NCI-H1092 treated with DMSO at 0.1 percent for 48 hours (cell line): ENCODE measurements at places on chromosomes 3 and 15.

GRCh38 chr3:187005827-187006481, 75.6 kb downstream of the ST6GAL1 start:
- DNase-seq = no peak

DNA sequence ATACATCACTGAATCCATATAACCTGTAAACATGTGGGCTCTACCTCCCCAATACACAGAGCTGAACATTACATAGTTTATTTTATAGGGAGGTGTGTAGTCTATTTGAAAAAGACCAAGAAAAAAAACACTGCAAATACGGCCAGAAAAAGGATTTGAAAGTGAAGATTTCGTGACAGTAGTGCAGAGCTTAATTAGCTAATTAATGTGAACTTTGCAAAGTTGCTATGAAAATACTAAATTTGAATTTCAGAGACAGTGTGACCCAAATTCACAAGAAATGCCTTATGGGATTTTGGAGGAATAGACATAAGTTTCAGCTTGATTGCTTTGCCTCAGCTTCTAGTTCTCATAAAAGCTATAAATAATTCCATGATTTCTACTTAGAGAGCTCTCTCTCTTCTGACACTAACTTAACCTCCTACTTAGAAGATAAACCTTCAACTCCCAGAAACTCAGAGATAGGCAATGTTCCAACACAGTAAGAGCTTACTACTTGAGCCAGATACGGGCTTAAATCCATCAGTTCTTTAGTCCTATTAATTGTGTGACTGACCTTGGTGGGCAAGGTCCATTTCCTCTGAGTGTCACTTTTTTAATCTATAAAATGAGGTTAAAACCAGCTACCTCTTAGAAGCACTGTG, 87.3 kb upstream of the THBS1 start:
- no peak for DNase-seq

GRCh38 chr3:51610708-51611107, 60.3 kb upstream of the TEX264 start:
- DNase-seq = no peak

GRCh38 chr15:69314131-69314530, 15.4 kb downstream of the PAQR5 start:
- DNase-seq = no peak

DNA sequence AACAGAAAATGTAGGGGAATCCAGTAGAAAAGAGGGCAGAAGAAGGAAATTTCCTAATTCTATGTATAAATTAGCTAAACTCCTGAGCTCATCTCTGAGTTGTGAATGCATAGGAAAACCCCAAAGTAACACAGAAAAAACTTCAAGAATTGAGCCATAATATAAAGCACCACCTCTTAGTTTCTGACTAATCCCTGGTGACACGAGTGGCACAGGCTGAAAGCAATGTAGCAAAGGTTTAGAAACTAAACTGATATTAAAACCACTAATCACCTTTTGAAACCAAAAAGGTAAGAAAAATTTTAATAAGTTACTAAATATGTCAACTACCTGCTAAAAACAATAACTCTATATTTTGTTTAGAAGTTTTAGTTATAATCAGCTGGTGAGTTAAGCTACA, 255.6 kb upstream of the NECTIN3 start:
- DNase-seq = no peak

DNA sequence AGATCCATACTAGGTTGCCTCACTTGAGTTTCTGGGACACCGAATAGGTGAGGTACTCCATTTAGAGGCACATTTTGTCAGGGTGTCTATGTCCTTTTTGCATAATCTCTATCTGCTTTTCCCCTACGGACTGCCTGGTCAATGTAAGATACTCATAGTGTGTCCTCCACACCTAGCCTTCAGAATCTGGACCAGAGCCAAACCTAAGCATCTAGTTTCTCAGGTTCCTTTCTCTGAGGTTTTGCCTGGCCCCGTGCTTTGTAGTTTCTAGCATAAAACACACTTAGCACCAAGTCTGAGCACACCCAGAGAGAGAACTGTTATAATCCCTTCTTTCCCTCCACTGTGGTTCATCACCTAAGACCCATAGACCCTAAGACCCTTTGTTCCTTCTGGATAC, 105.9 kb upstream of the MLF1 start:
- DNase-seq = no peak

DNA sequence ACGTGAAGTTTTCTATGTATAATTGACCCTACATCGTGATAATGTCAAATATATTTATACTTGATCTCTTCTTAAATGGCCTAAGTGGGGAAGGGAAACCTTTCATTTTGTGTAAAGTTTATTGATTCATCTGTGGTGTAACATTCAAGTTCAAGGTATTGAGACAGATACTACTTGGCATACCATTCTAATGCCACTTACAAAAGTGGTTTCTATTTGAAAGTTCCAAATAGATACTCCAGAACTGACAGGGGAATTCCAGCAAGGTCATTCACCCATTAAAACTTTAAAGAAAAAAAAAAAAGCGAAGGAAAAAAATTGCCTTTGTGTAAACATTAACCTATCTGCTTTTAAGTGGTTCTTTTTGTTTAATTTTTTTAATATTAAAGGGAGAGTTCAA, 45.3 kb upstream of the MAP3K13 start:
- no peak for DNase-seq

- DNase-seq = no peak
Measured at GRCh38 chr3:133831966-133832801, 26.6 kb downstream of the SRPRB start.

DNA sequence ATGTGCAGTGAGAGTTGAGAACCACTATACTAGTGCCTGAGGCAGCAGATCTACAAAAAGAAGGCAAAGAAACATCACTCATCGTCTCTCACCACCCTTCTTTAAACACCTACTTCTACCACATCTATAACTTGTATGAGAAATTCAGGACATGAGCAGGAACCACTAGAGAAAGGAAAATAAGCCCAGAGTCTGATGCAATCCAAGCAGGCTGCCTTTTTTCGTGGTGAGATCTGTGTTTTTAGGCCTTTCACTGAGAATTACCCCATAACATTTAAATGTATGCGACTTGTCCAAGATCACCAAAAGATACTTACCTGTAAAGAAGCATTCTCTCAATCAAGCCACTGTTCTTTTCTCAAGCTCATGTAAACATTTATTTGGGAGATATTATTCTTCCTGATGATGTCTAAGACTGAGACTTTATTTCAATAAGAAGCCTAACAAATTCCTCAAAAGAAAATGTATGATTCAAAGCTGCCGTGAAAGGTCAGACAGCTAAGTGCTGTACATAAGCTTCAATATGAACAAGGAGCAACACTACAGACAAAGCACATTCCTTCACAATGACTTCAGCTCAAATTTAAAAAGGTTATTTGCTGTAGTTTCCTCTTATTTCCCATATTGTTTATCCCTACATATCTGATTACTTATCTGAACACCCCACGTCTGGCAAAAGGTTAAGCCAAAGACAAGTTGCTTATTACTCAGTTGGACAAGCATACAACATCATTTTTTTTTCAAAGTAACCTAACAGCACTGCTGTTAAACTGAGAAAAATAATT, 16.5 kb downstream of the SPICE1 start:
- DNase-seq = no peak

DNA sequence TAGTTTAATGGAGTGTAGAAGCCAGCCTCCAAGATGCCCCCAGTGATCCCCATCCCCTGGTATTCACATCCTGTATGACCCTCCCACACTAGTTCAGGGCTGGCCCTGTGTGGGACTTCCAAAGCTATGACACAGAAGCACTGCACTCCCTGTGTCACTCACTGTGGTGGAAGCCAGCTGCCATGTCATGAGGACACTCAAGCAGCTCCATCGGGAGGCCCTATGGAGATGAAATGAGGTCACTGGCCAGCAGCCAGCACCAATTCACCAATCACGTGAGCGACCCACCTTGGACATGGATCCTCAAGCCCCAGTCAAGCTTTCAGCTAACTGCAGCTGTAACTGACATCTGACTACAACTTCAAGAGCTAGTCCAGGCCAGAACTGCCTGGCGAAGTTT, 3.9 kb upstream of the ACAN start:
- no peak for DNase-seq

- DNase-seq = no peak
Measured at GRCh38 chr3:194687638-194688199, 2.0 kb downstream of the FAM43A start.

DNA sequence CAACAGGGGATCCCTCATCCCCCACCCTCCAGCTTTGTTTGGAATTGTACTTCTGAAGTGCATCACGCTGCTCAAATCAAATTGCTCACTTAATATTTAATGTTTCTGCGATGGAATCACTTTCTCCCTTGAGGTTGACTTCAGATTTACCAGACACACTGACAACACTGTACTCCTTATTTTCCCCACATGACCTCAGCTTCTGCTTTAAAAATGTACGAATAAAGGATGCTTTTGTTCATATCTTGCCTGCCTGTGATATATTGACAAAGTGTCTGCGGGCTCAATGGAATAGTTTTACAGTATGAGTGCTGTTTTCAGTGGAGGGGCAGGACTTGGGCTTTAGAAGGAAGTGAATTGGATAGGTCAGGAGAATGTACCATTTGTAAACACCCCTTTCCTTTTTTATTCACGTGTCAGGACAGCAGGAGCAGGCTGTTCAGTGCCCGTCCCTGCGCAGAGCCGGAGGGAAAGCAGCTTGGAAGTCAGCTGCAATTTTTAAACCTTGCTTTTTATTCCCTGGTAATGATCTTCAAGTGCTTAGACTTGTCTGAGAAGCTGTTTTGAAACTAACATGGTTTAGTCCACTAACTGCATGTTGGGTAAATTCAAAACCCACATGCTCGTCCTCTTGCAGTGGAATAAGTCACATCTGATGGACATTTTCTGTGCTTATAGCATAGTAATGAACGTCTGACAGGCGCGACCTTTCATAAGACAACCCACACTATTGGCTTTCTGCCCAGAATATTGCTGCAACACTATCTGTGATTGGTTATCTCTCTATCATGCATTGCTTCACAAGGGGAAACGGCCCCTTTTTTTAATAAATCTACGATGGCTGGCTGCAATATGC, 29.9 kb downstream of the MBNL1 start:
- peak; percentile 81 for DNase-seq

GRCh38 chr15:100338971-100339444, 2.8 kb downstream of the ADAMTS17 start:
- peak; percentile 55 for DNase-seq

DNA sequence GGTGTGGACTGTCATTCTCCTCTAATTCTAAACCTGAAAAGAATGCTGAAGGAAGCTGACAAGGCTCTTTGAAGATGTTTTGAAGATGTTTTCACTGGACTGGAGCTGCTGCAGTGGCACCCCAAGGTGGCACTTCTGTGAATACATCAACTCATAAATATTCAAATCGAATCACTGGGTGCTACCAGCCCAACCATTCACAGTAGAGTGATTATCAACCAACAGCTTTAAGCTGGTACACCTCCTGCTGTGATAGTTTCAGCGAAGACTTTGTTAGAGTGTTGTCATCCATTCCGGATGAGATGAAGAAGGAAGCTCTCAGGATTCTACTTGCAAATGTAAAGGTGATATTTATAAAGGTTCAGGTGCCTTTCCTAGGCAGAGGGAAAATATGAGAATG, 106.6 kb downstream of the LSAMP start:
- no peak for DNase-seq

DNA sequence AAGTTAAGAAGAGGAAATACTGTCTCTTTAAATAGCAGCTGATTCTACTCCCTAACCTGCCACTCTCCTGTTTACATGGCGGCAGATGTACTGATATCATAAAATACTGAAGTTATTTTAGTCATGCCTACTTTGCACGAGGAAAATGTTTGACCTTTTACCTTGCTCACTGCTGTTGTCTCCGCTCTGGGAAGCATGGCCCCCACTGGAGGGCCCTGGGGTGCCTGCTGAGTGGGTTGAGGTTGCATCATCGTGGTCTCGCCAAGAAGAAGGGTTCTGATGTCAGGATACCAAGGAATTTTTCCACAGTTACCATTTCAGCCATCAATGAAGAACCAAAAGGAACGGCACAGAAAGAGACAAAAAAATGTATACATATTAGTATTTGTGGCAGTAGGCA, 16.7 kb downstream of the MEIS2 start:
- no peak for DNase-seq

GRCh38 chr3:187740421-187741399, 4.6 kb downstream of the BCL6 start:
- peak; percentile 67 for DNase-seq

GRCh38 chr3:149783576-149783975, 8.8 kb downstream of the ANKUB1 start:
- DNase-seq = no peak

DNA sequence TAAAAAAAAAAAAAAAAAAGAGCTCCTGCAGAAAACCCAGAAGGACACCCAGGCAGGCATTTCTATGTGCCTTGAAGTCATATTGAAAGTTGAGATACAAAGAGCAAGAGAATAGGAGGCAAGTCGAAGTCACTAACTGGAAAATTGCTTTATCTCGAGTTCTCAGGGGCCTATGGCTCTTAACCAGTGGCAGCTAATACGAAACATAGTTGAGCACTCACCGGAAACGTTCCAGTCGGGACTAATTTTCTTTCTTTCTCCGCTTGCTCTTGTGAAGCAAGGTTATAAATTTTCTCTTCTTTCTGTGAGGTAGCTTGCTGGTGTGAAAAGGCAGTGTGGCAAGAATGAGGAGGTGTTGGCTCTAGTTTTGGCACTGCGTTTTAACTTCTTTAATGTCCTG, 181.5 kb downstream of the ADAMTS9 start:
- no peak for DNase-seq

DNA sequence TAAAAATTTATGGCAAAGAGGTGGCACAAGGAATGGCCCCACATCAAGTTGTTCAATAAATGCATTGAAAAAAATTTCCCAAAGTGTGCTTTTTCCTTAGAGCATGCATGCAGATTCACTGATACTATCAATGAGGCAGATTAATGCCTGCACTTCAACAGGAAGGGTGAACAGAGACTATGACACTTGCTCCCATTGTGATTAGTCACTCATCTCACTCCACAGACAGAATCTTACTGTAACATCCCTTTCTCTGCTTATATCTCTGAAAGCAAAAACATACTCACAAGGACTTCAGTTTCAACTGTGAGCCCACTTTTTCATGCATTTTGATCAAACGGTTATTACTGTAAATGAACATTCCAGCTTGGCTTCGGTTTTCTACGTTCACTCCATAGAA, 60.9 kb downstream of the MORC1 start:
- DNase-seq = no peak

GRCh38 chr15:81302701-81303109, 21.2 kb downstream of the STARD5 start:
- DNase-seq = no peak

DNA sequence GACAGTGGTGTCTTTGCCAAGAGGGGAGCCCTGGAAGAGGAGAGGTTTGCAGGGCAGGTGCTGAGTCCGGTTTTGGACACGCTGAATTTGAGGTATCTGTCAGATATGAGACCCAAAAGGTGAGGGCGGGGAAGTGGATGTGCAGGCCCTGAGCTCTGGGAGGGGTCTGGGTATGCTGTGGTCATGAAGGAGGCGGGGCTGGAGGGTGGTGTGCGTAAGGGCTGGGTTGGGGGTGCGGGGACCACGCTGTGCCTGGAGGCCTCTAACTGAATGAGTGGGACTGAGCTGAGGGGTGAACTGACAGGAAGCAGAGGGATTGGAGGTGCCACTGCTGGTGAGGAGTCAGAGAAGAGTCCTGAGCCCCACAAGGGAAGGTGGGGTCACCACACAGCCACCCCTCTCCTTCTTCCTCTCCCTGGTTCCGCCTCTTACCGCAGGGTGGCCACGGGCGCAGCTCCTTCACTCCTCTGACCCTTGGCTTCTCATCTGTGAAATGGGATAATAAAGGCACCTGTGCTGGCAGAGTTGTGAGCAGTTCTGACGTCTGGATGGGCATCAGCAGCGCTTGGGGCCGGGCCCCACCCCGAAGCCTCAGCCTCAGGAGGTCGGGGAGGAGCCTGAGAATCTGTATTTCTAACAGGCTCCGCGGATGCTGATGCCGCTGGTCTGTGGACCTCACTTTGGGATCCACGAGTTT, 28.8 kb downstream of the PSTPIP1 start:
- no peak for DNase-seq
